Hindlimb muscle (tissue), 1 donor: ENCODE measurements at places on chromosomes 2 and 18.

GRCh38 chr18:79741362-79741700, 56.4 kb upstream of the KCNG2 start:
- DNase-seq = no peak

DNA sequence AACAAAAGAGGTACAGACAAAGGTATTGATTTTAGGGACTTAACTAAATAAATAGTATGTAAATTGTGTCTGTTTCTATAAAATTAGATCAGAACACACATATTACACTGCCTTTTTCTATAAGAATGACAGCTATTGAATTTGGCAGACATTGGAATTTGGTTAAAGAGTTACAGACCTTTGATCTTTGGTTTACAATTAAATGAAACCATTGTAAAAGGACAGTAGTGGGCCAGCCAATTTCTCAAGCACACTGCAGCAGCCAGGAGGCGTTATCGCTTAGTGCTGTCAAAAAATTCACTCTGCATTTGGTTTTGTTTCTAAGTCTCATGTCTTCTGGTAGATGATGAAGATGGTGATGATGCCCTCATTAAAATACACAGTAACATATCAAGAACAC, 175.9 kb downstream of the NR4A2 start:
- no peak for DNase-seq

- DNase-seq = no peak
These were observed 43.9 kb downstream of the BOLA3 start for GRCh38 chr2:74103763-74104162.

DNA sequence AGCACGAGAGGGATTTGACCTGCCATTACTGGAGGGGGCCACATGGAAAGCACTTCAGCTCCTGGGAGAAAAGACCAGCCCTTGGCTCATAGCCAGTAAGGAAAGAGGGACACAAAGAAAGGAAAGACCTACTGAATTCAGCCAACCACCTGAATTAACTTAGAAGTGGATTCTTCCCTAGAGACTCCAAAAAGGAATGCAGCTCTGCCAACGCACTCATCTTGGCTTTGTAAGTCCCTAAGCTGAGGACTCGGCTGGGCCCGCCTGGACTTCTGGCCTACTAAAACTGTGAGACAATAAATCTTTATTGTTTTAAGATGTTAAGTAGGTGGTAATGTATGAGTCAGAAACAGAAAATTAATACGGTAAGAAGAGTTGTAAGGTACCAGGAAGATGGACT, 11.5 kb downstream of the ATF2 start:
- DNase-seq = no peak

GRCh38 chr2:179352181-179352580, 87.5 kb upstream of the SESTD1 start:
- no peak for DNase-seq
